ENCODE measurements at places on chromosomes 16 and 17.
A peak's percentile ranks its signal among the peaks of the same experiment; 100 is the strongest.

DNA sequence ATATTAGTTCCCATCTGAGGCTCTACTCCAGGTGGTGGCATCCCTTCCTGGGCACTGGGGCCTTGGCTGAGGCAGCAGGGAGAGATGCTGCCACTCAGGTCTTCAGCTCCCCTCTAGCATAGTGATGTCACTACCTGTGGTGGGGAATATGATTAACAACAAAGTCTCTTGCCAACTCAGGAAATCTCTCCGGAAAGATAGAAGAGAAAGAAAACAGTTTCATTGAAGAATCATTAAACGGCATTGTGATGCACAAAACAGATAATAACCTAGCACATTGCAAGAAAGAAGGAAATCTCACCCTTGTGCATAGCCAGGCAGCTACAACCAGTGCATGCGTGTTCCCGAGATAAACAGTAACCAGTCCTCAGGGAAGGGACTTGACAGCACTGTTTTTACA, 12.2 kb upstream of the ZNF267 start:
- no peak for DNase-seq

GRCh38 chr17:74332017-74332650, 6.1 kb downstream of the KIF19 start:
- DNase-seq = no peak

GRCh38 chr16:64626776-64627175, 495.1 kb downstream of the CDH11 start:
- DNase-seq = no peak

GRCh38 chr17:1714427-1714979, 4.3 kb upstream of the TLCD2 start:
- DNase-seq = peak; percentile 99

DNA sequence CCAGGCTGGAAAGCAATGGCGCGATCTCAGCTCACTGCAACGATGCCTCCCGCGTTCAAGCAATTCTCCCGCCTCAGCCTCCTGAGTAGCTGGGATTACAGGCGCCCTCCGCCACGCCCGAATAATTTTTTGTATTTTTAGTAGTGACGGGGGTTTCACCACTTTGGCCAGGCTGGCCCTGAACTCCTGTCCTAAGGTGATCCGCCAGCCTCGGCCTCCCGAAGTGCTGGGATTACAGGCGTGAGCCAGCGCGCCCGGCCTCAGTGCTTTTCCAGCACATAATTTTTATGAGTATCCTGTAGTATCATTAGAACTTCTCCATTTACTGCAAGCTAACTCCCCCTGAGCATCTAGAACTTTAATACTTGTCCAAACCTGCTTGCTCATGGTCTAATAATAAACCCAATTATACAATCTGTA, 1.8 kb downstream of the UBE2G1 start:
- no peak for DNase-seq

DNA sequence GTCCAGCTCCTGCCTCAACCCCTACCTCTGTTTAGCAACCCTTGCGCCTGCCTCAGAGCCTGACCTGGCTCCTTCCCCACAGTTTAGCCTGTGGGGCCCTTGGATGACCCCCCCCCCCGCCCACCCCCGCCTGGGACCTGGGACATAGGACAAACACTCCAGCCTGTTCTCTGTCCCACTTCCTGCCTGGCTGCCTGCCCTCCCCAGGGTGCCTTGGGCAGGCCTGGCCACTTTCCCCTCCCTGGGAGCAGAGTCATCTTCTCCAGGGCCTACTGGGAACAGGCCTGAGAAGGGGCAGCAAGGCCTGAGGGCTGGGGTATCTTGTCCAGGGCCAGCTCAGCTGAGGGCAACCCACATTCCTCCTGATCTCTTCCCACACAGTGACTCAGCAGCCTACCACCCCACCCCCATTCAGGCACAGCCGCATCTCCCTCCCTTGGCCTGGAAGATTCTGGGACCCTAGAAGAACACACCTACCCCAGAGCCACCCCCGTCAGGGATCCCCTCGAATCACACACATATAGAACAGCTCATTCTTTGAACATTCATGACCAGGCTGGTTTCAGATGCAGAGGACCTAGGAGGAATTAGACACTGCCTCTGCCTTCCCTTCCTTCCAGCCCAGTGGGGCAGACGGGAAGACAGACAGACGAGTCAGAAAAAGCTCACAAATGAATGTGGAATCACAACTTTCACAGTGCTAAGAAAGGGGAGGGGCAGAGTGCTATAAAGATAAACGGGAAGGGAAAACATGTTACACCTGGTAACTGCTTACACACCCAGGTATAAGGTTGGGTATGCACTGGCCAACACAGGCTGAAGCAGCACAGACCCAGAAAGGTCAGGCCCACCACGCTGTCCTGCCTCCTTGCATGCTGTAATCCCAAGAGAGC, 6.0 kb downstream of the FHOD1 start:
- DNase-seq = peak; percentile 89

Data from right cardiac atrium (tissue), 5 donors.